Activated CD4-positive, alpha-beta T cell treated with anti-CD3 and anti-CD28 coated beads, Interleukin-2, amount 10 ng/mL, durations not matched to agents 7 days and 5 days (primary cell): ENCODE measurements at places on chromosomes 1 and 21. TPM values are rescaled to one million over a fixed set of nuclear protein-coding genes. Genes with fewer than 3 reads are reported as not detected.

DNA sequence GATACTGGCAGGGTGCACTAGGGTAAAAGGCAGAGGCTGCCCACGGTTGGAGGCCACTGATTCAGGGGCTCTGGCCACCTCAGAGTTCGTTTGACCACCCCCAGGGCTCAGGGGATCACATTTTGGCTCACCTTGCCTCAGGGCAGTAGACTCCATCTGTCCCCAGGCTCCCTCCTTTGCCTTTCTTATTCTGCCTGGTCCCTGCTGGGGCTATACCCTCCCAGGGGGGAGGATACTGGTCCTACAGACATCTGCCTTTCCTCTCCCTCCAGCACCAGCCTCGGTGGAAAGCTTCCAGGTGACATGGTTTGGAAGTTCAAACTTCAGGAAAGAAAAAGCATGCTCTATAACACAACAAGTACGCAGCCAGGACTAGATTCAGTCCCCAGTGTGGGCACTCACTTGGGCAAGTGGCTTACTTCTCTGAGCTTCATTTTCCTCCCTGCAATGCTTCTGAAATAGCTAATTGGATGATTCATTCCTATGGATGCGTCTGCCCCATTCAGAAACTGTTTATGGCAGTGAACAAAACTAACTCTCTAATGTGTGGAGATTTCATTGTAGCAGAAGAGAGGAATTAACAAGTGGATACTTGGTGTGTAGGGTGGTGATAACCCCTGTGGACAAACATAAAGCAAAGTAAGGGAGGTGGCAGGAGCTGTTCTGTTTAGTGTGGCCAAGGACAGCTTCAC lies 154.8 kb downstream of the TRABD2B start:
- DNase-seq: no peak

GRCh38 chr1:27958513-27958912 lies 1.3 kb upstream of the XKR8 start:
- DNase-seq: no peak

Gene SERPINC1
- total RNA-seq: 0.17 TPM

DNA sequence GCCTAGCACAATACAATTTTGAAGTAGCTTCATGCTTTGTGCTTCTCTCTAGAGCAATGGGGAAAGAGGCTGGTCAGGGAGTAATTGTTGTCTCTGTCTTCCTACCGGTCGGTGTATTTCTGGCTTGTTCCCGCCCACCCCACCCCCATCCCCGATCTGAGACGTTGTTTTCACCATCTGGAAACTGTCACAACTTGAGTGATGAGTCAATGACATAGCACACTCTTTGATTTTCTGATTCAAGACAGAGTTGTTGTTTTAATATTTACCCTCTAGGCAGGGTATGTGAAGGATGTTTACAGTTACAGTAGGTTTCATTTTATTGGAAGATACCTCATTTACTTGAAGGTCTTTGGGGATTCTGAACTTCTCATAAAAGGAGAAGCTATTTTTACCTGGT lies 7.0 kb downstream of the IL12RB2 start:
- DNase-seq: peak; percentile 21

DNA sequence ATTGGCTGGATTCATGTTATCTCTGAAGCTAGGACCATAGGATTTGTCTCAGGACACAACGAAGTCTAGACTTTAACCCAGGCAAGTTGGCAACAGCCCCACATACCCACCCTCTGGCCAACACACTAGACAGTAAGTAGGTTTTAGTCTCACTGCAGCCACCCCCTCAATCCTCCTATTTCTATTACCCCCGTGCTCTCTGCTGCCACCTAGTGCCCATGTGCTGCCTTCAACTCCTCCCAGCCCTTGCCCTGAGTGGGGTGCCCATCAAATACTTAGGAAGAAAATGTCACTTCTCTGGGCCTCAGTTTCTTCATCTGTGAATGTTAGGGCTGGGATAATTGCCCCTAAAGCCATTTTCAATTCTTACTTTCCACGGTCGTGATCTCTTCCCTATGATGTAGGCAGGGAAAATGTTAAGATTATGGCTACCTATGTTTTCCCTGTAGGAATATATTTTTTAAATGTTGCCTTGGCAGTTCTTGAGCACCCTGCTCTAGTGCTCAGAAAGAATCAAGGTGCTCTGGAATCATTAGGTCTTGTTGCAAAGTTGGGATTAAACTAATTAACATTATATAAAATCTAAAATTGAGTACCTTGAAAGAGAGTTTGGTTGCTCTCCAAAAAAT lies 213.0 kb downstream of the LMX1A start:
- DNase-seq: peak; percentile 40

DNA sequence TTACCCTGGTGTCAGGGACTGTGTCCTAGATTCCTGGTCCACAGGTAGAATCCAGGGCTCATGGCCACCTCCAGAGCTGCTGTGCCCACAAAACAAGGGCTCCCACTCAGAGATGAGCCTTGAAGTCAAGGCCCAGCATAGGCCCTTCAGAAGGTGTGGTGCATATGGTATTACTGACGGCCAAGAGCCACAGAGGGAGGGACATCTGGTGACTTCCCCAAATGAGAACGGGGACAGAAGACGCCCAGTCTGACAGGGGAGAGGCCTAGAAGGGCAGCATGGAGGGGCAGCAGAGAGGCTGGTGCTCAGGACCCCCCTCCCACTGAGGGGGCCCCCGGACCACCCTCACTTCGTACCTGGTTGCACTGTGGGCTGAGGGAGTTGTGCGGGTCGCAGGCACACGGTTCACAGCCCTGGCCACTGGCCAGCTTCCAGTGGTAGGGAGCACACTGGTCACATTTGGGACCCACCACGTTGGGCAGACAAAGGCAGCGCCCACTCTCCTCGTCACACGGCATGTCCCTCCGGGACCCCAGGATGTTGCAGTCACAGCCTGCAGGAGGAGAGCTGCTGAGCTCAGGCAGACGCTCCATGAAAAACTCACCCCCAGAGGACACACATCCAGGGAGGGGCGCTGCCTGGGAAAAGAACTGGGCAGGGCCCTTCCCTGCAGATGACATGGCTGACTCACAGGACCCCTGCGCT lies 25.0 kb downstream of the LAMB3 start:
- no peak for DNase-seq

Gene CENPL
- 35.5 TPM for total RNA-seq

Gene C8B
- not detected for total RNA-seq

- DNase-seq: no peak
Measured at GRCh38 chr1:161402446-161402845, 34.8 kb upstream of the CFAP126 start.

- DNase-seq: no peak
Measured at GRCh38 chr1:22044690-22045420, 7.7 kb upstream of the CDC42 start.

GRCh38 chr1:55064071-55064581 lies 24.8 kb downstream of the PCSK9 start:
- no peak for DNase-seq

DNA sequence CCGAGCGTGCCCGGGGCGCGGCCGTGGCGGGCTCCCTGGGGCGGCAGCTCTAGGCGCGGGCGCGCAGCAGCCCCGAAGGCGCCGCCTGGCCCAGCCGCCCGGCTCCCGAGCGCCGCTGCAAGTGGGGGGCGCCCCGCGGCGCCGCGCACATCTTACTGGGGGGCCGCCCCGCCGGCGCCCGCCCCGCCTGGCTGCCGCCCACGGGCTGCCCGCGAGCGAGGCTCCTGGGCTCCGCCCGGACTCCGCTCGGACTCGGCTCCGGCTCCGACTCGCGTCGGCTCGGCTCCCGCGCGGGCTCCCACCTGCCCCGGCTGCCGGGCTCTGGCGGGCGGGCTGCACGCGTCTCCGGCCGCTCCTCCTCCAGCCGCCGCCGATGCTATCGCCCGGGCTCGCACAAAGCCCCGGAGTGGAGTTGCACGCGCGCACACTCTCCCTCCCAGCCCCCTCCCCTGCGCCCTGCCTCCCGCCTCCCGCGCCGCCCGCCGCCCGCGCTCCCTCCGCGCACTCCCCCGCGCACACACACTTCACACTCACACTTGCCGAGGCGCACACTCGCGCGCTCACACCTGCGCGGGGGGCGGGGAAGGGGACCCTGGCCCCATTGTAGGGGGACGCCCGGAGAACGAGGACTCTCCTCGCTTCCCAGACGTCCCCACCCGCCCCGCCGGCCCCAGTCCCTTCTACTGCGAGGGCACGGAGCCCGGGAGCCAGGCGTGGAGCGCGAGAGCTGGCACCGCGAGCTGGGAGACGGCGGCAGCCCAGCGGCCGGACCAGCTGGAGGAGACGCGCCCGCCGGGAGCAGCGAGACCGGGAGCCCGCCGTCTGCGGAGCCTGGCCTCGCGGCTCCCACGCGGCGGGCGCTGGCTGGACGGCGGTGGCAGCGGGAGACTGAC lies at the start of gene GRIK3:
Gene GRIK3 (minus strand): TSS at position 395 of the 893 bp plus-strand sequence. CDS start 407 bp downstream, outside the sequence.
- DNase-seq: no peak

GRCh38 chr1:47918257-47918867 lies 78.8 kb downstream of the TRABD2B start:
- no peak for DNase-seq

Gene LDLRAP1
- 64.4 TPM for total RNA-seq

- no peak for DNase-seq
Measured at GRCh38 chr1:44401256-44402228, 3.5 kb upstream of the RNF220 start.

Gene DMRTA2
- total RNA-seq: not detected

DNA sequence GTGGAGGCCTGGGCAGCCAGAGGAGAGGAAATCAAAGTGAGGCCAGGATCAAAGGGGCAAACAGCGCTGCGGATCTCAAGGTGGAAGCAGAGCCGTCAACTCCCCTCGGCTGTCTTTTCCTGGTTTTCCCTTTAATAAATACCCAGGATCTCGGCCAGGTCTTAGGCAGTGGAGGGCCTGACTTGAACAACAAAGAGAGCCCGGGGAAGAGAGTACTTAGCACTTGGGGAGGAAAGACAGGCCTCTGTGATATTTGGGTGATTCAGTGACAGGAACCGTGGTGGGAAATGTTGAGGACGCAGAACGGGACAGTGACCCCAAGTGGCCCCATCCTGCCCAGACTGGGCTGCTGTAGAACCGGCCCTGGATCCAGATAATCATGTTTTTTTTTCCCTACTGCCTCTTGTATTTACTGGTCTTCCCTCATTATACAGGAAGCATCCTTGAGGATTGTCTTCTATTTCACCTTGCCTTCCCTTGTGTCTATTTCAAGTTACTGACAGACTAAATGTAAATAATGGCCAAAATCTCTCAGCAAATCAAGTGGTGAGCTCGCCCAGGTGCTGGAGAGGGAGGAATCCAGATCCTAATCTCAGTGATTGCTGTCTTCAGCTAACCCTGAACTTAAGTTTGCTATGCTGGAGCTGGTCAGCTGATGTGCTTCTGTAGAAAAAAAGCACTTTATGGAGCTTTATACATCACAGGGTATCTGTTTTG lies 2.8 kb upstream of the MIXL1 start:
- no peak for DNase-seq

Gene OR2T11
- not detected for total RNA-seq

Gene CPLANE2
- total RNA-seq: 6.8 TPM

GRCh38 chr1:49190138-49190537 lies 413.4 kb upstream of the BEND5 start:
- DNase-seq: no peak

Gene RGS8
- total RNA-seq: not detected

DNA sequence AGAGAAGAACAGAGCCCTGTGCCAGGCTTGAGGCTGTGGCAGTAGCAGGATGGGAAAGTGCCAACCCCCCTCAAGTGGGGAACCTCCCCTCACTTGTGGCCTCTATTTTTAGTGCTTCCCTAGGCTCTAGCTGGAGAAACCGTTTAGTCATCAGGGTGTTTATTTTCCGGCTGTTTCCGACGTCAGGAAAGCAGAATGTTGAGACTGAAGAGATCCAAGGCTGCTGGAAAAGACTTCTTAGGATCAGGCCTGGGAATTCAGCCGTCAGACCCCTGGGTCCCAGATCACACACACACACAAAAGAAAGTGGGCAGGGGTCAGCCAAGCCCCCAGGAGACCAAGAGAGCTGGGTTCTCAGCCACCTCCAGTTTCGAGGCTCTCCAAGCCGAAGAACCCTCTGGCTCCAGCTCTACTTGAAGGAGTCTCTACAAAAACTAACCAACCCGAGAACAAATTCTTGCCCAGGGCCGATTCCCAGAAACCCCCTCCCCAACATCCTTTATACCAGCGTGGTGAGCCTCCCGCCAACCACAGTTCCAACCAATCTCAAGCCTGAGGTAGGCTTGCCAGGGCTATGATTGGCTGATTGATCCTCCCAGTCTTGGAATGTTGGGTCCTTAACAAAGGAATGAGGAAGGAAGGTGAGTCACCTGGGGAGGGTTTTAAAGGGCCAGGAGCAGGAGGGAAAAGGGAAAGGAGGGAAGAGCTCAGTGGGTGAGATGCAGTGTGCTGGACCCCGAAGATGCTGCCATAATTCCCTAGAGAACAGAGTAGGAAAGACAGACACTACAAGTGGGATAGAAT lies 2.5 kb upstream of the MEF2D start:
- no peak for DNase-seq

DNA sequence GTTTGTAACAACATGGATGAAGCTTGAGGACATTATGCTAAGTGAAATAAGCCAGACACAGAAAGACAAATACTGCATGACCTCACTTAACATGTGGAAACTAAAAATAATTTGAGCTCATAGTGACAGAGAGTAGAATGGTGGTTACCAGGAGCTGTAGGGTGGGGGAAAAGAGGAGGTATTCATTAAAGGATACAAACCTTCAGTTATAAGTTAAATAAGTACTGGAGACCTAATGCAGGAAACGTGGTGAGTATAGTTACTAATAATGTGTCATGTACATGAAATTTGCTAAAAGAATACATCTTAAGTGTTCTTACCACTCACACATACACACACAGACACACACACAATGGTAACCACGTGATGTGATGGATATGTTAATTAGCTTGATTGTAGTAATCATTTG lies 86.7 kb downstream of the NGF start:
- DNase-seq: no peak

GRCh38 chr1:155301342-155301841 lies at the start of gene PKLR:
PKLR (minus strand) TSS chr1:155301438; CDS start chr1:155301395, 43 bp downstream.
- no peak for DNase-seq

DNA sequence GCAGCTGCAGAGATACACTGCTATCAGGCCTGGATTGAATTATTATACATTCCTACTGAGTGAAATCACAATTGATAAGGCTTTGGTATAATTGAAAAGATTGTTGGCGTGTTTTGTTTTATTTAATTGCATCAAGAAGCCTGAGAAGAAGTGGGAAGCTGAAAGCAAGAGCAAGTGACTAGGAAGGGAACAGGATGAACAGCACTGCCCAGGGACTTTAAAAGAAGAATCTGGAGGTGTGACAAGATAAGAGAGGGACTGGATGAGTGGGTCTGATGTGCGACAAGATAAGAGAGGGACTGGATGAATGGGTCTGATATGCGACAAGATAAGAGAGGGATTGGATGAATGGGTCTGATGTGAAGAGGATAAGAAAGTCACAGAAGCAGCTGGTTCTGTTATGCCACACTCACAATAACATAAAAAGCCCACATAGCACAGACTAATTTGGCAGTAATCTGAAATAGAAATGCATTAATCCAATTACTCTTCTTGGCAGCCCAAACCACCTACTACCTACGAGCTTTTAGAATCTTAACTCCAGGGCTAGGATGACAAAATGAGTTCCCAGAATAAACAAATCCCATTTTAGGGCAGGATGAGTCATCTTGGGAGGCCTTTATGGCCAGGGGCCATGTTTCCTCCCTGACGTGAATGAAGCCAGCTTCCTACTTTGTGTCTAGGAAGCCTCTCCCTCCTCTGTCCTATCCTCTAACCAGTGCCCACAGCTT lies 129.7 kb downstream of the DUSP10 start:
- no peak for DNase-seq

Gene MROH9
- not detected for total RNA-seq

Gene CYP4X1
- not detected for total RNA-seq
